HuH-7 (cell line): ENCODE measurements at places on chromosomes 5 and 9.

GRCh38 chr5:108125771-108126511 is 256.0 kb downstream of the FBXL17 start:
- no peak for DNase-seq

- peak; percentile 39 for DNase-seq
These were observed 36.7 kb downstream of the NDFIP1 start for GRCh38 chr5:142145106-142145900.

- no peak for DNase-seq
These were observed 69.4 kb downstream of the EBF1 start for GRCh38 chr5:159030357-159030756.

DNA sequence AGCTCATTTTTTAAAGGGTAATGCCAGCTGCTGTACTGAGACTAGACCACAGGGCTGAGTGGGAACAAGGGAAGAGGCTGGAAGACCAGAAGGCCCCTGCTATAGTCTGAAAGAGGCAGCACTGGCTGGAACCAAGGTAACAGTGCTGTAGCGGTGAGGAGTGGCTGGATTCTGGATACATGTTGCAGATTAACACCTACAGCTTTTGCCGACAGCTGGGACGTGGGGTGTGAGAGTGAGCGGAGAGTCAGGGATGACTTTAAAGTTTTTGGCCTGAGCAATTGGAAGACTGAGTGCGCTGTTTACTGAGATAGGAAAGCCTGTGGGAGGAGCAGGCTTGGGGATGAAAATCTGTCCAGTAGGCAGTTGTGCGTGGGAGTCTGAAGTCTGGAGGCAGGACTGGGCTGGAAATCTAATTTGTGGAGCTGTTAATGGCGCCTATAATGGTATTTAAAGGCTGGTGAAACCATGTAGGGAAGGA is 26.5 kb downstream of the AQP7 start:
- no peak for DNase-seq

DNA sequence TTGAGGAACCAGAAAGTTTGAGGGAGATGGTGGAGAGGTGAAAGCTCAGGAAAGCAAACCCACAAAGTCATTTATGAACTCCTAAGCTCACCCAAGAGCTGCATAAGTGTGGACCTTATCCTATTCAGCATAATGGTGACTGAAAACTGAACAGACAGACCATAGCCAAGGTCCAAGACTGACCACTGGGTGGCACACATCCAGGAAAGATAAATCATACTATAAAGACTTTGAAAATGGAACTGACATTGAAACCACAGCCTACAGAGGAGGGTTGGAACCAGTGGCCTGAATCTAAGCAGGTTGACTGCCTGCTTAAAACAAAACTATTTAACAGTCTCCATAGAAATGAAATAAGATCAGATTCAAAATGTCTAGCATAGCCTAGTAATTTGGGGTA is 121.0 kb upstream of the RGS7BP start:
- DNase-seq, result peak; percentile 1

GRCh38 chr5:111753884-111754589 is 3.0 kb downstream of the NREP start:
- no peak for DNase-seq

DNA sequence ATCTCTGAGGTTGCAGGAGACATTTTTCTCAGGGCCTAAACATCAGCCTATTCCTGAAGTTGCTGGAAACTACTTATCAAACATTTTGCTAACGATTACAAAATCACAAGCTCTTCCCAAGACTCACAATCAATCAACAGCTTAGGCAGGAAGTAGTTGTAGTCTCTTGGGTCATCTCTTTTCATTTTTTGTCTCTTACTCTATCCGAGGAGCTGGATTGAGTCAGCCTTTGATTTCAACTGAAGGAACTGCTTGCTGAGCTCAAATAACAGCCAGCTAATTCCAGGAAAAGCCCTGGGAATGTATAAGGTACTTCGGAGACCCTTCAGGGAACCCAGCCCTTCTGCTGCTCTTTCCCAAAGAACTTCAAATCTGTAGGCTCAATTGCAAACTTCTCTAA is 398.9 kb downstream of the PLK2 start:
- DNase-seq, result no peak

GRCh38 chr9:109914280-109915027 is 134.5 kb downstream of the PALM2AKAP2 start:
- DNase-seq, result no peak

- no peak for DNase-seq
These were observed 663 bp upstream of the ZNF366 start for GRCh38 chr5:72507907-72508238.

- DNase-seq, result no peak
These were observed 91.5 kb upstream of the NFIL3 start for GRCh38 chr9:91515074-91515687.

DNA sequence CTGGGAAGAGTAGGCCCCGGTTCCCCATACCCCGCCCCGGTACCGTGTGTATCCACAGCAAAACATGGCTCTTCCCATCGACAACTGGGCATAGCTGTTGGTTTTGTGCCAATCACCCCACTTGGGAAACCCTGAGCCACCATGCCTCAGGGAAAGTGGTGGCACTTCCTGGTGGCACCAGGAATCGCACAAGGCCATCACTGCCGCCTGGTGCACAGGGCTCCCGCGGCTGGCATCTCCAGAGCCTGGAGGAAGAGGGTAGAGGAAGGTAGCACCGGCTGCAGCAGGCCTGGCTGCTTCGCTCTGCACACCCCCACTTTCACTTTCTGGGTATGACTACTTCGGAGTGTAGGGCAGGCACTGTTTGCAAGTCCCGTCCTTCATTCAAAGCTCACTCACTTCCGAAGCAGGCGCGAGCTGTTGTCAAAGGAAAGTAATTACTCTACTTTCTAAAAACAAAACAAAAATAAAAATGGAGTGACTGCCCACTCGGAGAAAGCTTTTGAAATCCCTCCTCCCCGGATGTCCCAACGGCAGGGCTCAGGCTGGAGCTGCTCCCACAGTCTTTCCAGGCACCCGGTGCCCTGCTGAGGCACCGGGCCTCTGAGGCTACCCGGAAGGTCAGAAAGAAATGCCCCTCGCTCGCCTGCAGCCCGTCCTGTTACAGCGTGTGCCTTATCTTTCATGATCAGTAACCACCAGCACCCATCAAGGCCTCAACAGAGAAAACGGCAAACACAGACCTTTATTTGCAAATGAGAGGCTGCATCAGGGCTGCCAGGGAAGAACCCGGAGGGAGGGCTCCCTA is 2.0 kb downstream of the BRD3 start:
- DNase-seq, result peak; percentile 82
